ENCODE measurements at places on chromosomes 4 and X. TPM values are rescaled to one million over a fixed set of nuclear protein-coding genes. Genes with fewer than 3 reads are reported as not detected.

The GAB3 gene
- polyA plus RNA-seq, result 0.59 TPM

The VSIG1 gene
- polyA plus RNA-seq, result not detected

The FABP2 gene
- polyA plus RNA-seq, result not detected

The RAI2 gene
- 12.0 TPM for polyA plus RNA-seq

Measured in brain (organoid and tissue), 16 donors.